ENCODE measurements at places on chromosomes 6 and 20.

DNA sequence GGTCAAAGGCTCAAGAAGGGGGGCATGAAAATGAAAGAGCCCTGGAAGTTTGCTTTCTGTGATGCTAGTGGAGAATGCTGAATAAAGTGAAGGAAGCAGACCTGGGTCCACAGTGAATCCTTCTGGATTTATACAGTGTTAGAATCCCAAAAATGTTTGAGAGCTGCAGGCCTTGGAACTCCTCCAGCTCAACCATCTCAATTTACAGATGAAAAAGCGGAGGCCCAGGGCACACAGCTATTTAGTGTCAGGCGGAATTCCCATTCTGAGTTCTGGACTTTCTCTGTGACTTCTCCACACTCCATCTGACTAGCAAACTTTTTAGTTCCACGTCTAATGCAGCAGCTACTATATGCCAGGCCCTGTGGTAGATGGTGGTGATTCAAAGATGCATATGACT lies 1.5 kb upstream of the PRSS35 start:
- no peak for DNase-seq

- DNase-seq = no peak
Observed at GRCh38 chr6:108102965-108103364, 28.4 kb upstream of the OSTM1 start.

DNA sequence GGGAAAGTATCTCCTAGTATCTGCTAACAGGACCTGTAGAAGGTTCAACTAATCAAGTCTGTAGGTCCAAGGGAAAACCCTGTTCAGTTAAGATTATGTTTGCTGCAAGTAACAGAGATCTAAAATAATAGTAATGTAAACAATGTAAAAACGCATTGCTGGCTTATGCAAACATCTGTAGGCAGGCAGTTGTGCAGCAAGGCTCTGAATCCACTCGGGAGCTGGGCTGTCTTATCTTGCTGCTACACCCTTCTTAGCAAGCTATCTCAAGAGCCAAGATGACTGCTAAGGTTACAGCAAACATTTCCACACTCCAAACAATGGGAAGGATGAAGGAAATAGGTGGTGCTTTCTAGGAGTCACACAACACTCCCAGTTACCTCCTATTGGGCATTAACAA lies 397.3 kb upstream of the NRSN1 start:
- DNase-seq = no peak

GRCh38 chr6:128252341-128253176 lies 267.8 kb downstream of the PTPRK start:
- DNase-seq = no peak

DNA sequence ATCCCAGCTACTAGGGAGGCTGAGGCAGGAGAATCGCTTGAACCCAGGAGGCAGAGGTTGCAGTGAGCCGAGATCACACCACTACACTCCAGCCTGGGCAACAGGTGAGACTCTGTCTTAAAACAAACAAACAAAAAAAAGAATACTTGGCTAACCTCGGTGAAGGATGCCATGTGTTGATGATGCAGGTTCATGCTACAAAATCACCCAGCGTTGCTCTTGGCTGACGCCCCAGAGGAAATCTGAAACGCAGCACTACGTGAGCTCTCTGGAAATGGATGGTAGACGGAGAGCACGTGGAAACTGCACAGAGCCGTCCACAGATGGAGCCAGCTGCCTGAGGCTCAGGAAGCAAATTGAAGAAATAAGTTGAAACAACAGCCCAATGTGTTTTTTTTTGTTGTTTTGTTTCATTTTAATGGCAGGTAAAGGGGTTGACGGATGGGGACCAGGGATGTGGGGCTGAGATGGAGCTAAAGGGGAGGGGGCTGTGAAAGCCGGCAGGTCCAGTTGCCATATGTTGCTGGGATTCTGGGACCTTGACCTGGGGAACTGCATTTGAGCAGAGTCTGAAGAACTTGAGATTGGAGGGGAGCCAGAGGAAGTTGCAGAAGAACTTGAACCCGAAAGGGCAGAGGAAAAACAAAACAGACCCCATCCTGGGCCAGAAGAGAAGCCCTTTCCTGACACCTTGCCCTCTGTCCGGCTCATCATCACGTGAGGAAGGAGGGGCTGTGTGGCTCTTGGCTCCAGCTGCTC lies 12.8 kb upstream of the MANBAL start:
- no peak for DNase-seq

- DNase-seq = no peak
Observed at GRCh38 chr20:57212534-57213276, 53.7 kb downstream of the BMP7 start.

GRCh38 chr20:10304471-10305046 lies 85.9 kb downstream of the SNAP25 start:
- no peak for DNase-seq

DNA sequence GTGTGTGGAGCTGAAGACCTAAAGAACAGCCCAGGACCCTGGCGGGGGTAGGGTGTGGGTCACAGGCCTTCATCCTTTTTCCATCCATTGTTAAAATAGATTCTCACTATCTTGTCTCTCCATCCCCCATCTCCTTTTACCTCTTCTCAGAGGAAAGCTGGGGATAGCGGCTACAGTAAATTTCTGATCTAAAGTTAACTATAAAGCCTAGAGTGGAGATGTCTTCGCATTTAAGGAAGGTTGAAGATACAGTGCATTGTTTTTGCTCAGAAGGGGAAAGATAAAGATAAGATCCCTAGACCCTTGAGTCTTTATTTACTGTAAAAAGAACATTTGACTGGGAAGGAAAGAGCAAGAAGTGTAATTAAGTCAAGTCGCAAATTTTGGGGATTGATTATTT lies 8.6 kb downstream of the FOXA2 start:
- DNase-seq = no peak

DNA sequence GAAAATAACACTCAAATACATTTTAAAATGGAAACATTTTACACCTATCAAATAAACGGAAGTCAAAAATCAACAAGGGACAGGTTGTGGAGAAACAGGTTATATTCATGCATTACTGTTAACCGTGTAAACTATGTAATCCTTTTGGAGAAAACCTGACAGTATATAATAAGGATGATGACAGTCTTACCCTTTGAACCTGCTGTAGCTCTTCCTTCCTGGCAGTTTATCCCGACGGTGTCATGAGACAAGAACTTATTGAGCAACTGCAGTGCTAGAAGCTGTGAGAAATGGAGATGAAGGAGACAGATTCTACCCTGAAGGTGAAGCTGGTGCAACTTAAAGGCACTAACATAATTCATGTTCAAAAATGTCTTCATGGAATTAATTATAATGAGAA lies 76.7 kb downstream of the PLEKHG1 start:
- DNase-seq = no peak

GRCh38 chr20:48912065-48912464 lies 9.4 kb upstream of the ARFGEF2 start:
- no peak for DNase-seq

DNA sequence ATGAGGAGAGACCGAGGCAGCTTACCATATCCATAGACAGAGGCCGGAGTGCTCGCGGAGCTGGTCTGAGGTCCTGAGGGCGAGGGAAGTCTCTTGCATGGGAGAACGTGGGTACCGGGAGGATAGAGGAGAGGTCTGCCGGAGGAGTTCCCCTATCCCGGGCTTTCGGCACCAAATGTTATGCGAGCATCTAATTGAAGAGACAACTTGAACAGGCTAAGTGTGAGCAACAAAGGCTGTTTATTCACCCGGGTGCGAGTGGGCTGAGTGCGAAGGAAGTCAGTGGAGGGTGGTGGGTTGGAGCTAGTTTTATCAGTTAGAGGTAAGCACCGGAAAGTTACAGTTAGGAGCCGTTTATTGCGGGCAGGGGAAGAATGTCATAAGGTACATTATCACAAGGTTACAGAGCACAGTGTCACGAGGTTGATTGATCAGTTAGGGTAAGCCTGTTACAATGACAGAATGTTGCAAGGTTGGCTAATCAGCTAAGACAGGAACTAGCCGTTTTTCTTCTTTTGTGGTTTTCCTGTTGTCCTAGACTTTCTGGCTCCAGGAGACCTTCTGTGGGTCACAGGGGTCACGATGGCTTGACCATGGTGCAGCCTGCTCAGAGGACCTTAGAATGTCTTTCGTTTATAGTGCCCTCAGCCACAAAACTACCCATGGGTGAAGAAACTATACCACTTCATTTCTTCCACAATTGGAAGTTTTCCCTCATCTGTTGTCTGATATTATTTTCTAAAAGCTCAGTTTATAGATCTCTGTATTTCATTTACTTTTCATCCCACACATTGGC lies 746.0 kb upstream of the ADGRB3 start:
- DNase-seq = no peak

DNA sequence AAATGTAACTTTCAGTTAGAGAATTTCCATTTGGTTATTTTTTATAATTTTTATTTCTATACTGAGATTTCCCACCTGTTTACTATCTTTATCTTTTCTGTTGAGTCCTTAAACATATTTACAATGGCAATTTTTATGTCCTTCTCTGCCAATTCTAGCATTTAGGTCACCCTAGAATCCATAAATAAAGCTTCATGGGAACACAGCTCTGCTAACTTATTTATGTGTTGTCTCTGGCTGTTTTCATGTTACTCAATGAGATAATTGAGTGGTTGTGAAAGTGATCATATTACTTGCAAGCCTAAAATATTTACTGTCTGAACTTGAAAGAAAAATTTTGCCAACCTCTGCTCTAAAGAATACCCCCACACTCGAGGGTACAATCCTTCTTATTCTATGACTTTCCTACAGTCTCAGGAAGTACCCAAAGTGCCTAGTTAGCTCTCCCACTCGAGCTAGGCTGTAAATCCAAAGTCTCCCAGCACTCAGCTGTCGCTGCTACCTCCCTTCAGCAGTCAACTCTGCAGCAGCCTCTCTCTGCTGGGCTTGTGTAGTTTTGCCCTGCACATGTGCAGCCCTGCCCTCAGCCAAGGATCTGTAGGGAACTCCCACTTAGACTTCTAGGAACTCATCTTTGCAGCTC lies 53.5 kb upstream of the GCLC start:
- DNase-seq = no peak

- DNase-seq = no peak
Observed at GRCh38 chr6:44493132-44493531, 105.6 kb downstream of the CDC5L start.

GRCh38 chr20:47969426-47969825 lies 184.1 kb upstream of the SULF2 start:
- DNase-seq = no peak

GRCh38 chr6:109379711-109380110 lies 2.6 kb downstream of the CD164 start:
- no peak for DNase-seq

GRCh38 chr6:108541843-108542759 lies 18.6 kb upstream of the FOXO3 start:
- no peak for DNase-seq

DNA sequence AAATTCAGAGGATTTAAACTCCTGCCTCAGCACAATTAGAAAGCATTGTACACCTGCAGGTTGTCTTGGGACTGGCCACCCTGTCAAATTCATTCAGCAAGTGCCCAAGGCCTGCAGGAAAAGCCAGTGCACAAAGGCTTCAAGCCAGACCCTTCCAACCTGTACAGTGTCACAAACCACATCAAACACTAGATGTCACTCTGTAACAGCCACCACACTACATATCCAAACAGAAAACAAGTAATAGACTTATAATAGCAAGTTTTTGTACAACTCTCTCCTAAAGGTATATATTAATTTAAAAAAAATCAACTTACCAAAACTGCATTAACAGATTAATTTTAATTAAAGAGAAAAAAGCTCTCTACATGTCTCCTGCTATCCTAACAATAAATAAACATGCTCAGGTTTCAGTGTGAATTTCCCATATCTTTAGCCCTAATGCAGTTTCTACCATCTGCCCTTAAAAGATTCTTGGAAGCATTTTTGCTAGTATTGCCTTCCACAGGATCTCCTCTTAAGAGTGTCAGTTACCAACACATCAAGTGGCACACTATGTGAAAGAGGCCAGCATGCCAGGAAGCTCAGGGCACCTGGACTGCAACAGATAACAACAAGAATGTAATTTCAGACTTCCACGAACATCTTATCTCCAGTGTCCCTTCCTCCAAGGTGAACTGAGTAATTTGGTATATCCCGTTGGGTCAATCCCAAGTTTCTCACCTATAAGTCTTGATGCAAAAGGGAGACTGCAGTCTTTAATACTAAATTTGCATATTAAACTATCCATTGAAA lies 47.5 kb downstream of the RALGAPA2 start:
- no peak for DNase-seq

DNA sequence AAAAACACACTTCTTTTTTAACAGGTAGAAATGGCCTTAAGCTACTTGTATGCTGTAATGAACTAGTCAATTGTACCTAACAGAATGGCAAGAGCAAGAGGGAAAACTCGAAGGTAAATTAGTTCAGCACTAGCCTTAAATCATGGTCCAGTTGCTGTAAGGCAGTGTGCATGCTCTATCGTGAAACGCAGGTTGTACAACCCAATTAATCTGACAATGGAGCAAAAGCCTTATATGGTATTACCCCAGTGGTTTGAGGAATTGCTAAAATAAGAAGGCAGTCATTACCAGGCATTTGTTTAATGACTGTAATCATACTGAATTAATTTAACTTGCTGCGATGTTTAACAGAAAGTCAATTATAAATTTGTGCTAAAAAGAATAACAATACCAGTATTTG lies 69.3 kb upstream of the SOX4 start:
- DNase-seq = no peak

DNA sequence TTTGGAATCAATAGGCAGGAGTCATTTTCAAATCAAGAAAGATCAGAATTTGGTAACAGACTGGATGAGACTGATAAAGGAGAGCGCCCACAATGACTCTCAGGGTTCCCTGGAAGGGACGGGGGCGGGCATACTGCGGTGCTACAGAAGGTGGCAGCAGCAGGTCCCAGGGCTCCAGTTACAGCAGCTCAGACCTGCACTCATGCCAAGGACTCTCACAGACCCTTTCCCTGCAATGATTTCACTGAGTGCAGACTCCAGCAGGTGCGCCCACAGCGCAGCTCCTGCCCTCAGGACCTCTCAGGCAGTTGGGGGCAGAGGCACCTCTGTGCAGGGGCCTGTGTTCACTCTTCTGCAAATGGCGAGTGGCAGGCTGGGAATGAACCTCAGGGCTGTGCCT lies 359.8 kb downstream of the ZFAND3 start:
- no peak for DNase-seq

GRCh38 chr20:43372051-43372450 lies 85.6 kb upstream of the SRSF6 start:
- no peak for DNase-seq

DNA sequence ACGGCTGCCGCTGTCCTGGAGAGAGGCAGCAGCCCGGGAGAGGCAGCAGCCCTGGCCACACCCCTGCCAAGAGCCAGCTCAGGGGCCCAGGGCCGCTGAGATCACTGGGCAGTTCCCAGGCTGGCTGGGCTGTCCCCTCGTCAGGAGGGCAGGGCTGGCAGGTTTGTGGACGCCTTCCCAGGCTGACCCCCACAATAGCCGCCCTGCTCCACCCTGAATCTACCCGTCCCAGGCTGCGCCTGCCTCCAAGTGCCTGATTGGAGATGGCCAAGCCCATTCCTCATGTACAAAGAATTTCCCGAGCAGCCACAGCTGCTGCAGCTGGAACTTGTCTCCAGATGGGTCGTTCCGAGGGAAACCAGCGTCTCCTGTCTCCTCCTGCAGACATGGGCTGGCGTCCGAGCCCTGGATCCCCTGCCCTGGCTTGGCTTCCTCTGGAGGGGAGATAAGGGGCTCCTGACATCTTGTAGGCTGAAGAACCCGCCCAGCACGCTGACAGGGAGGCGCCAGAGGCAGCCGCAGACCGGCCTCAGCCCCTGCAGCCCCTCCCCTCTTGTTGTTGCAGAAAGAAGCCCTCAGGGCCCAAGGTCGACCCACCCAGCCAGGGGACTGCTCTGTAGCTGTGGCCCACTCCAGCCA lies 9.4 kb upstream of the GATA5 start:
- DNase-seq = no peak

- DNase-seq = no peak
Observed at GRCh38 chr6:138647006-138647405, 126.6 kb upstream of the CCDC28A start.

- no peak for DNase-seq
Observed at GRCh38 chr6:168035661-168036545, 38.4 kb downstream of the KIF25 start.

Measured in SIG-M5 (cell line).